GM23248 (cell line): ENCODE measurements at places on chromosomes 13 and 19. TPM values are rescaled to one million over a fixed set of nuclear protein-coding genes. Genes with fewer than 3 reads are reported as not detected.

GRCh38 chr19:48813123-48813913 is 2.5 kb upstream of the BCAT2 start:
- no peaks in the 10 kb centered on the region for H3K4me1 ChIP-seq
- no peak overlapping the region for H3K4me3 ChIP-seq
- H3K36me3 ChIP-seq = no peaks in the 10 kb centered on the region

- H3K27ac ChIP-seq = no peak overlapping the region
- H3K27me3 ChIP-seq = 0 out of 2 replicates have a peak, but pooled peaks cover 8% of the 10 kb centered on the region
These were observed 111.7 kb upstream of the IRS2 start for GRCh38 chr13:109897988-109898624.

- no peak overlapping the region for H3K4me3 ChIP-seq
- H3K27me3 ChIP-seq = no peaks in the 10 kb centered on the region
These were observed 95.5 kb downstream of the CDADC1 start for GRCh38 chr13:49343255-49343654.

DNA sequence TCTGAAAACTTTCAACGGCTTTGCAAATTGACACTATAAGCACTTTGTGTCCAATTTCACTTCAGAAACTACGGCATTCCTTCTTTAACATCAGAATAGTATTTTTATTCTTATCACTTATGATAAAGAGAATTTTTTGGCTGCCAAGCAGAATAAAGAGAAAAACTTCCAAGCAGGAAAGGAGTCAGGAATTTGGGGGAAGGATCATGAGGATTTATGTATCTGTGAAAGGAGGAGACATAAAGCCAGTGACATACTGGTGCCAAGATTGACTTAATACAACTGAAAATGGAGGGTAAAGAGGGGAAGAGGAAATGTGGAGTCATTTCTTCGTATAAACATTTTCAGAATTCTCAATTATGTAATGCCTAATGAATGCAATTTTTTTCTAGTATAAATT is 94.7 kb downstream of the RBM26 start:
- H3K4me3 ChIP-seq = no peak overlapping the region
- DNase-seq = peak; percentile 6
- no peak overlapping the region for H3K27ac ChIP-seq
- peaks cover 15% of the 10 kb centered on the region; the same call in 1 of the 2 replicates for H3K36me3 ChIP-seq

- no peaks in the 10 kb centered on the region for H3K27me3 ChIP-seq
- no peaks in the 10 kb centered on the region for H3K36me3 ChIP-seq
- no peak overlapping the region for H3K27ac ChIP-seq
- DNase-seq = no peak
These were observed 184.1 kb downstream of the ZNF536 start for GRCh38 chr19:30556230-30556711.

GRCh38 chr13:20528452-20528851 is 2.8 kb upstream of the CRYL1 start:
- no peaks in the 10 kb centered on the region for H3K36me3 ChIP-seq
- H3K27ac ChIP-seq = no peak overlapping the region
- no peaks in the 10 kb centered on the region for H3K27me3 ChIP-seq
- no peak for DNase-seq
- no peak overlapping the region for H3K4me3 ChIP-seq
- 0 out of 2 replicates have a peak, but pooled peaks cover 8% of the 10 kb centered on the region for H3K4me1 ChIP-seq

DNA sequence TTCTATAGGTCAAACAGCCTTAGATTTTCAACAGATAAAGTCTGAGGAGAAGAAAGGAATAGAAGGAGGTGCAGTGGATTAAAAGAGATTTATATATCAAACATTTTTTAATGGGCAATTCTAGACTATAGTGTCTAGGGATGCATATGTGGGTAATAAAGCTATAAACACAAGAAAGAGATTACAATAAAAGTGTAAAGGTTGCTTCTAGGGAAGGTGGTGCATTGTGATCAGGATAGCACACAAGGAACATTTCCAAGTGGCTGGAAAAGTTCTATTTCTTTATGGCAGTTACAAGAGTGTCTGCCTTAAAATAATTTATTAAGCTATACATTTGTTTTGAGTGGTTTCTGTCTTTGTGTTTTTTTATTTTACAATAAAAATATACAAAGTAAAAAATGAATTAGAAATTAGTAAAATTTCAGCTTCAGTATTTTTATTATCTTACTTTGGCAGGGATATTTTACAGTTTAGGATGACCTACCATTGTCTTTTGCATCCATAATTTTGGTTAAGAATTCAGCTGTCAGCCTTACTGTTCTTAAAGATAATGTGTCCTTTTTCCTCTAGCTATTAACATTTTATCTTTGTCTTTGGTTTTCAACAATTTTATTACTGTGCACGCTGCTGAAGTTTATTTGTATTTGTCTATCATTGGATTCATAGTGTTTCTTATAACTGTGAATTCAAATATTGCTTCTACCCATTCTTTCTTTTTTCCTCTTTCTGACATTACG is 221.8 kb downstream of the LACC1 start:
- no peak overlapping the region for H3K27ac ChIP-seq
- H3K4me3 ChIP-seq = no peak overlapping the region
- no peaks in the 10 kb centered on the region for H3K36me3 ChIP-seq
- no peaks in the 10 kb centered on the region for H3K4me1 ChIP-seq

- no peak overlapping the region for H3K27ac ChIP-seq
- DNase-seq = peak; percentile 36
- no peaks in the 10 kb centered on the region for H3K27me3 ChIP-seq
- no peak overlapping the region for H3K4me3 ChIP-seq
- peaks cover 27% of the 10 kb centered on the region; the same call in 1 of the 2 replicates for H3K36me3 ChIP-seq
These were observed 148.5 kb downstream of the STK24 start for GRCh38 chr13:98428256-98428966.

- H3K4me3 ChIP-seq = peak overlapping the region; percentile 56
- H3K27me3 ChIP-seq = no peaks in the 10 kb centered on the region
- peak overlapping the region; percentile 57 for H3K27ac ChIP-seq
- H3K4me1 ChIP-seq = peaks cover 41% of the 10 kb centered on the region
These were observed 217.2 kb upstream of the HTR2A start for GRCh38 chr13:47114030-47114429.

DNA sequence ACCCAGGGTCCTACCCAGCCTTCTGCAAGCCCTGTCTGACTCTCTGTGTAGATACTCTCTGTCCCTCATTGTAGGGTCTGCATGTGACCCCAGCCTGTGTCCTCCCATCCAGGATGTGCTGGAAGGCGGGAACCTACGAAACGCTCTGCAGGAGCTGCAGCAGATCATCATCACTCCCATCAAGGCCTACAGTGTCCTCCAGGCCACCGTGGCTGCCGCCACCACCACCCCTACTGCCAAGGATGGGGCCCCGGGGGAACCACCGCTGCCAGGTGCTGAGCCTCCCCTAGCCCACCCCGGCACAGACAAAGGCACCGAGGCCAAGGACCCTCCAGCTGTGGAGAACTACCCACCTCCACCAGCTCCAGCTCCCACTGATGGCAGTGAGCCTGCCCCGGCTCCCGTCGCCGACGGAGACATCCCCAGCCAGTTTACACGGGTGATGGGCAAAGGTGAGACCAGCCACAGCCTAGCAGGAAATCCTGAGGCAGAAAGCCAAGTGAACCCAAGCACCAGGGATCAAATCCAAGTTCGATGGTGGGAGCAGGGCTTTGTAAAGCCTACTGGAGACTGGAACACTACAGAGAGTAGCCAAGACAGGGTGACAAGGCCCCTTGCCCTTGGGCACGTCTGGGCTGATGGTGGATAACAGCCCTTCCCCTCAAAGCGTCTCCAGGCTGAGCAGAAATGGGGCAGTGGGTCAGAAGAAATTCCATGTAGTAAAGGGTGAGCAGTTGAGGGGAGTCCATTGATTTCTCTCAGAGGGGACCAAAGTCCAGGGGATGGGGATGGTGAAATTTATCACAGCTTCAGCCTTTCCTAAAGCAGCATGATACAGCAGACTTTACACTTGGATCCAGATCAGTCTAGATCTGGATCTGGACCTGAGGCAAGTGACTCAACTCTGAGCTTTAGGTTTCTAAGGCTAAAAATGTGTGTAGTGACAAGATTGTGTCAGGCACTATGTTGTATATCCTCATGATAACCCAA is 13.2 kb downstream of the PAF1 start:
- H3K4me3 ChIP-seq = no peak overlapping the region
- H3K36me3 ChIP-seq = peaks cover 47% of the 10 kb centered on the region
- peak overlapping the region; percentile 42 for H3K27ac ChIP-seq
- peak; percentile 50 for DNase-seq
- peaks cover 11% of the 10 kb centered on the region for H3K4me1 ChIP-seq
- H3K27me3 ChIP-seq = no peaks in the 10 kb centered on the region

GRCh38 chr13:74056801-74057542 is 77.2 kb downstream of the KLF12 start:
- H3K36me3 ChIP-seq = no peaks in the 10 kb centered on the region; the same call in 1 of the 2 replicates
- no peak overlapping the region for H3K27ac ChIP-seq
- no peak for DNase-seq
- H3K4me3 ChIP-seq = no peak overlapping the region
- peaks cover 24% of the 10 kb centered on the region for H3K4me1 ChIP-seq

GRCh38 chr13:42028113-42028799 is 20.2 kb upstream of the DGKH start:
- H3K4me1 ChIP-seq = peaks cover 15% of the 10 kb centered on the region
- no peaks in the 10 kb centered on the region for H3K36me3 ChIP-seq
- DNase-seq = no peak
- no peak overlapping the region for H3K27ac ChIP-seq

DNA sequence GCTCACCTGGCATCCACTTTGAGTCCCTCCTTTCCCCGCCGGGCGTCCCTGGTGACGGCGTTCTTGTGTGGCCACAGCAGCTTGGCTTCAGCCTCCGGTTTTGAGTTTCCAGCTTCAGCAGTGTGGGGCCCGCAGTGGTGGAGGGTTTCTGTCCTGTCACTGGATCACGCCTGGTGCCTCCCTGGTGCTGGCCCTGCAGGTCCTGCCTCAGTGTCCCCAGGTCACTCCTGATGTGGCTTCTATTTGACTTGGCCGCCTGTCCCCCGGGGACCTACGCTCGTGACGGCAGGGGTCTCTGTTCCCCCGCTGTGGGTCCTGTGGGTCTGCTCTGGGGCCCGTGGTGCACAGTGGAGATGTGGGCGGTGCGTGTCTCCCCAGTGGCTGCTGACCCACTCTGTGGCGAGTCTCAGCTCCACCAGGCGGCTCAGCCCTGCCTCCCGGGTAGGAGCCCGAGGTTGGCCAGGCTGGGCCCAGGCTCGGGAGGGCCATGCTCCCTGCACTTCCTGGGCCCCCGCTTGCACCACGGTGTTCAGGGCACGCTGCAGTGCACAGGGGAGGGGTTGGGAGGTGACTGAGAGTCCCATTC is 1.9 kb downstream of the ATP4B start:
- no peak for DNase-seq
- H3K36me3 ChIP-seq = no peaks in the 10 kb centered on the region
- no peaks in the 10 kb centered on the region; the same call in 1 of the 2 replicates for H3K27me3 ChIP-seq
- H3K27ac ChIP-seq = no peak overlapping the region

GRCh38 chr13:21020581-21020980 is 40.8 kb downstream of the LATS2 start:
- 0 out of 2 replicates have a peak, but pooled peaks cover 8% of the 10 kb centered on the region for H3K36me3 ChIP-seq
- no peak for DNase-seq
- peaks cover 35% of the 10 kb centered on the region for H3K4me1 ChIP-seq
- no peak overlapping the region for H3K4me3 ChIP-seq

DNA sequence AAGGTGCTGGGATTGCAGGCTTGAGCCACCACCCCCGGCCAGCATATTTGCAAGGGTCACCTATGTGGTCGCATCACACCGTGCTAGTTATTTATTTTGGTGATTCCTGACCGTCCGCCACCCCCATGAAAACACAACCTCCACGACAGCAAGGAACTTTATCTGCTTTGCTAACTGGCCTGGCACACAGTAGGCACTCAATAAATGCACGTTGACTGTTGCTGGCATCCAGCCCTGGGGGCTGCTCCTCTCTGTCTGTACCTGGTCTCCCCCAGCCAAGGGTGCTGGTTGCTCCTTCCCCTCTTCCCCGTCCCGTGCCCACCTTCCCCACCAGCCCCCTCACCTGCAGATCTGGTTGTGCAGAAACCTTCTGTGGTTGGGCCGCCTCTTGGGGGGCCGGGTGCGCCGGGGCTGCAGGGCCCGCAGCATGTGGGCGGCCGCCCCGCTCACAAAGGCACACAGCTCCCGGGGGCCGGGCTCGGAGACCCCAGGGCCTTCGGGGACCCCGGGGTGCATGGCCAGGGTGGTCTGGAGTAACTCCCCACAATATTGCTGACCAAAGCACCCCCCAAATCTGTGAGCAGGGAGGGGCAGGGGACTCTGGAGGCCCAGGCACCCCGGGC is 401 bp downstream of the C19orf85 start:
- H3K27me3 ChIP-seq = no peaks in the 10 kb centered on the region
- peaks cover 16% of the 10 kb centered on the region for H3K4me1 ChIP-seq
- no peak for DNase-seq
- no peak overlapping the region for H3K4me3 ChIP-seq

- H3K36me3 ChIP-seq = no peaks in the 10 kb centered on the region
- H3K27me3 ChIP-seq = peaks cover 21% of the 10 kb centered on the region
- H3K4me1 ChIP-seq = no peaks in the 10 kb centered on the region
These were observed 14.2 kb downstream of the KCNC3 start for GRCh38 chr19:50314724-50315708.

DNA sequence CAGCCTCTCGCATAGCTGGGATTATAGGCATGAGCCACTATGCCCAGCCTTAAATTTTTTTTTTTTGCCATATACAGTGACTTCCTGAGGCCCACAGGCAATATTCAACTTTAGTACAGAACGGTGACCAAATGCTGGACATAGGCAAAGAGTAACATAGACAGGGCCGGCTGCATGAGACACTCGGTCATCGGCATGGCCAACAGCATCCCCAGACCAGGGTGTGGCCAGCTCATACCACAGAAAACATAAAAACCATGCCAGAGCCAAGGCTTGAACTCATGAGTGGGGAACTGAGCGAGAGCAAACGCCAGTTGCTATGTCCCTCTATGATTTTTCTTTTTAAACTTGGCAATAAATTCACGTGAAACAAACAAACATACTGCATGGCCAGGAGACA is 17.0 kb downstream of the KANK2 start:
- no peak overlapping the region for H3K4me3 ChIP-seq
- H3K27ac ChIP-seq = peak overlapping the region; percentile 13
- peaks cover 38% of the 10 kb centered on the region for H3K36me3 ChIP-seq
- no peaks in the 10 kb centered on the region for H3K27me3 ChIP-seq
- H3K4me1 ChIP-seq = peaks cover 15% of the 10 kb centered on the region

DNA sequence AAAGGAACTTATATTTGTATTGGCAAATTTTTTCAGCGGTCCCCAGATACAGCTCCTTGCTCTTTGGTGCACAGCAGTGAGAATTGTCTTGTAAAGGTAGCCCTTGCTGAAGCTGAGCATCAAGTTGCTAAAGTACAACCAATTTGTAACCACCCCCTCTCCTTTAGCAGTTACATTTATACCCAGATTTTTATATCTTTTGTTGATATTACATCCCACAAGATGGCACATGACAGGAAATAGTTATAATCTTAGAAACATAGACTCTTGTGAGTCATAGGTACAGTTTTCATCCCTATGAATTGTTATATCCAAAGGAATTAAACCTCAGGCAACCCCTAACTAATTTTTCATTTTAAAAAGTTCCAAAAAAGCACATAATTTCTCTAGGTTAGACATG is 523.0 kb upstream of the SLITRK1 start:
- no peak overlapping the region for H3K4me3 ChIP-seq
- 0 out of 2 replicates have a peak, but pooled peaks cover 5% of the 10 kb centered on the region for H3K4me1 ChIP-seq
- DNase-seq = no peak

GRCh38 chr19:33175886-33176669 is 18.1 kb upstream of the LRP3 start:
- H3K4me3 ChIP-seq = peak overlapping the region; percentile 79
- no peaks in the 10 kb centered on the region for H3K36me3 ChIP-seq
- peak overlapping the region; percentile 81 for H3K27ac ChIP-seq

KCNJ14 gene
- polyA plus RNA-seq = 0.47 and 0.48 TPM in 2 replicates

DPP9 gene
- polyA plus RNA-seq = 33.0 and 37.0 TPM in 2 replicates

ZNF492 gene
- 0.20 and 0.25 TPM in 2 replicates for polyA plus RNA-seq

MIER2 gene
- polyA plus RNA-seq = 28.6 and 30.7 TPM in 2 replicates

CCDC159 gene
- 11.4 and 16.5 TPM in 2 replicates for polyA plus RNA-seq

PLIN4 gene
- 0.08 TPM in 1 of 2 replicates, not detected in the other for polyA plus RNA-seq

IGFL1 gene
- polyA plus RNA-seq = not detected in 2 replicates

C13orf42 gene
- not detected in 2 replicates for polyA plus RNA-seq

CTXN1 gene
- polyA plus RNA-seq = 3.3 and 3.4 TPM in 2 replicates

TMEM238 gene
- not detected in 2 replicates for polyA plus RNA-seq

ZNF175 gene
- polyA plus RNA-seq = 2.6 and 2.9 TPM in 2 replicates

MIA gene
- polyA plus RNA-seq = not detected in 2 replicates

SIGLEC6 gene
- not detected in 2 replicates for polyA plus RNA-seq

CRB3 gene
- polyA plus RNA-seq = not detected in 2 replicates
